NCI-H510A treated with DMSO at 0.1 percent for 48 hours (cell line): ENCODE measurements at places on chromosomes 7 and 10.

DNA sequence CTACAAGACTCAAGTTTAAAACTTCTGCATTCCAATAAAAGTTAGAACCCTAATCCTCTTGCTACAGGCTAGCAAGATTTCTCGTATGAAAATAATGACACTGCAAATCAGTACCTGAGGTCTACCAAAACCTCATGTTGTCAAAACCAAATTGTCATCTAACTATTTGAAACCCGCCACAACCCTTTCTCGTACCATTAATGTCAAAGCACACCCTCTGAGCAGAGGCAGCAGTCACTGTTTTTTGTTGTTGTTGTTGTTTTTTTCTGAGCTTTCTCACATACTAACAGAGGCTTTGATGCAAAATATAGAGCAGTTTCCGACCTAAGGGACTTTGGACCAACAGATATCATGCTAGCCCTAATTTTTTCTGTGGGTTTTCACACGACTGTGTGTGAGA is 563.9 kb upstream of the C7orf33 start:
- no peak for DNase-seq

GRCh38 chr7:4203626-4204512 is 478.2 kb upstream of the FOXK1 start:
- no peak for DNase-seq

GRCh38 chr10:70509757-70510147 is 31.2 kb downstream of the PALD1 start:
- DNase-seq, result no peak

- DNase-seq, result no peak
Measured at GRCh38 chr7:100545360-100546128, 6.5 kb downstream of the AGFG2 start.

GRCh38 chr7:111516612-111517011 is 45.7 kb downstream of the IMMP2L start:
- no peak for DNase-seq

GRCh38 chr7:47180516-47180826 is 401.4 kb downstream of the TNS3 start:
- DNase-seq, result no peak

DNA sequence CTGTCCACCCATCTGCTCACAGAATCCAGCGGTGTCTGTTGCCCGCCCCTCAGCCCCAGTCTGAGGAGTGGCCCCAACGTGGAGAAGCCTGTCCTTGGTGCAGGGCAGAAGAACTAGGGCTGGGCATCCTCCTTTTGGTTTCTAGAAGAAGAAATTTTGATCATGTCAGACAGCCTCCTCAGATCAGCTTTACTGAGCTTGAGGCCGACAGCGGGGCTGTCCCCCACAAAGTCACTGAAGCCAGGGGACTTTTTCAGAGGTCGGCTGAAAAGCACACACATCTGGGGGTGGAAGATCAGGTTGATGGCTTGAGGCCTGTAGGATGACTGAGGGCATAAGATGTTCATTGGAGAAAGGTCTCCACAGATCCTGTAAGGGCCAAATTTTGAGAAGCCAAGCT is 767.9 kb downstream of the GRID1 start:
- DNase-seq, result no peak

- DNase-seq, result no peak
Measured at GRCh38 chr10:69855346-69856111, 53.8 kb downstream of the COL13A1 start.

DNA sequence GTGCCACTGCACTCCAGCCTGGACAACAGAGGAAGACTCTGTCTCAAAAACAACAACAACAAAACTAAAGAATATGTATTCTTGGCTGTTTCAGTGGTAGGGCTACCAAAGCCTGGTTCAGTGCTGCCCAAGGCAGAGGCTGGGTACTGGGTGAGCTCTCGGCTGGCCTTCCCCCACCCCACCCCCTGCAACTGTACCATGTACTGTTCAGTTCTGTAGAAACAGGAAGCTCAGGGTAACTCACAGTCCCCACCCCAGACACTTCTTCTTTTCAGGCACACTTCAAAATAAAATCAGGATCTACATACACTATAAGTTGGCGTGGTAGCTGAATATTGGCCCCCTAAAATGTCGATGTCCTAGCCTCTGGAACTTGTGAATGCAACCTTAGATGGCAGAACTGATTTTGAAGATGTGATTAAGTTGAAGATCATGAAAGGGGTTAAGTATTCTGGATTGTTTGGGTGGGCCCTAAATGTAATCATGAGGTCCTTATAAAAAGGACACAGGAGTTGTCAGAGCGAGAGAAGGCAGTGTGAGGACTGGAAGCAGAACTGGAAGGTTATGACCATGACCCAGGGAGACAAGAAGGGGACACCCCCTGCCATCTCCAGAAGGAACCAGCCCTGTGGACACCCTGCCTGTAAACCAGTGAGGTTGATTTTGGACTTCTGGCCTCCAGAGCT is 31.2 kb downstream of the TBXAS1 start:
- no peak for DNase-seq

- DNase-seq, result no peak
Measured at GRCh38 chr10:102517553-102517952, 13.8 kb downstream of the SUFU start.

- DNase-seq, result peak; percentile 22
Measured at GRCh38 chr7:115476671-115477181, 553.8 kb downstream of the TFEC start.

- DNase-seq, result no peak
Measured at GRCh38 chr10:98292971-98293370, 25.0 kb upstream of the LOXL4 start.

GRCh38 chr7:104960741-104961448 is 53.1 kb upstream of the KMT2E start:
- DNase-seq, result no peak

GRCh38 chr7:18086165-18087025 is 58.7 kb upstream of the PRPS1L1 start:
- DNase-seq, result peak; percentile 57

DNA sequence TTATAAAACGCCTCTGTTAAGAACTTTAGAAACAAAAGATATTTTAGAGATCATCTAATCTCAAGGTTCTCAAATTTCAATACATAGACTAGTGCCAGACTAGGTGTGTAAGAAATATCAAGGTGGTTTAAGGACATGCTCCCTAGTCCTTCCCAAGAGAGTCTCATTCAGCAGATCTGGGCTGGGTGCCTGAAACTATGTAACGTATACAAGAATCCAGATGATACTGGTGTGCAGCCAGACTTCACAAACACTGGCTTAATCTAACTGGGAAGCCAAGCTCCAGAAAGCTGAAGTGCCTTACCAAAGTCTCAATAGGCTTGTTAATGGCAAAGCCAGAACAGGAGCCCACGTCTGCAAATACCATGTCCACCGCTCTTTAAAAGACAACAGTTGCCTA is 105.0 kb upstream of the AMPH start:
- no peak for DNase-seq

DNA sequence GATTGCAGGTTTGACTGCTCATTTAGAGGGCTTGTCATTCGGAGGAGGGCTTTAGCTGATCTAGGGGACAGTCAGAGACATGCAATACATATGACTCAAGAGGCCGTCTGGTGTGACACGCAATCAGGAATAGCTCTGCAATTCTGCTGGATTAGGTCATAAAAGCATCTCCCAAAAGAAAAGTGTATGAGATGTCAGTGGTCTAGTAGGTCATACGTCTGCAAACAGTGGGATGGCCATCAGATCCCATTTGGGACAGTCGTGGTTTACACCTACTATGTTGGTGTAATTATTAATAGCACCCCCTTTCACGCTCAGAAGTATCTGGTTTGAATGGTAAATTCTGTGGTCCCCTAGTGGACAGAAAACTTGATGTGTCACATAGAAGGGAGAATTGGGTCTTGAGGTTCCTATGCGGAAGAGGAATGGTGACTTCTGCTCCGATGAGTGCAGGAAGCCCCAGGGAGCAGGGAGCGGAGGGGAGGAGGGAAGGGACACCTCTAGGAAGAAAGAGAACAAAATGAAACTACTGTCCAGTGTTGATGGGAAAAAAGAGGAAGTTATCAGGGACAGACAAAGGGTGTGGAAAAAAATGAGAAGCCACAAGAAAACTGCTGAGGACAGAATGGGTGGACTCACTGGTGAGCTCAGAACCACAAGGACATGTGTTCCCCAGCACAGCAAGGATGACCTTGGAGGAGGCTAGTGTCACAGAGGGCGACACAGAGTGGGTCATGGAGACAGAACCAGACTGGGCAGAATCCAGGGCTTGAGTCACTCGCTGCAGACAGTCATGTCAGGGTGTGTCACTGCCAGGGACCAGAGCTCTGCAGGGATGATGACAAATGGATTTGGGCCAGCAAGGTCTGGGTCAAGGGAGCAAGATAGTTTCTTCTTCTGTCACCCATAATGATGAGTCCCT is 59.9 kb downstream of the MAP3K8 start:
- DNase-seq, result no peak

GRCh38 chr7:150986099-150986512 is 4.7 kb upstream of the NOS3 start:
- DNase-seq, result peak; percentile 66

DNA sequence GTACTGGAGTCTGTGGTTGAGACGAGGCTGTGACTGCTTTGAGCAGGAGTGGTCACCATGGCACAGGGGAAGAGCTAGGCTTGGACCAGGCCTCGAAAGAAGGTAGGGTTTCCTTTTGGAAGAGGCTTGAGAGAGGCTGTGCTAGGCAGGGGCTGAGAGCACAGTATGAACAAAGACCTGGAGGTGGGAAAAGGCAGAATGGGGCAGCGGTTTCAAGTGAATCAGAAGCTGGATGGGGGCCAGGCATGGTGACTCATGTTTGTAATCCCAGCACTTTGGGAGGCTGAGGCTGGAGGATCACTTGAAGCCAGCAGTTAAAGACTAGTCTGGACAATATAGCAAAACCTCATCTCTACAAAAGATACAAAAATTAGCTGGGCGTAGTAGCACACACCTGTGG is 65.9 kb downstream of the CLIP2 start:
- DNase-seq, result peak; percentile 2

DNA sequence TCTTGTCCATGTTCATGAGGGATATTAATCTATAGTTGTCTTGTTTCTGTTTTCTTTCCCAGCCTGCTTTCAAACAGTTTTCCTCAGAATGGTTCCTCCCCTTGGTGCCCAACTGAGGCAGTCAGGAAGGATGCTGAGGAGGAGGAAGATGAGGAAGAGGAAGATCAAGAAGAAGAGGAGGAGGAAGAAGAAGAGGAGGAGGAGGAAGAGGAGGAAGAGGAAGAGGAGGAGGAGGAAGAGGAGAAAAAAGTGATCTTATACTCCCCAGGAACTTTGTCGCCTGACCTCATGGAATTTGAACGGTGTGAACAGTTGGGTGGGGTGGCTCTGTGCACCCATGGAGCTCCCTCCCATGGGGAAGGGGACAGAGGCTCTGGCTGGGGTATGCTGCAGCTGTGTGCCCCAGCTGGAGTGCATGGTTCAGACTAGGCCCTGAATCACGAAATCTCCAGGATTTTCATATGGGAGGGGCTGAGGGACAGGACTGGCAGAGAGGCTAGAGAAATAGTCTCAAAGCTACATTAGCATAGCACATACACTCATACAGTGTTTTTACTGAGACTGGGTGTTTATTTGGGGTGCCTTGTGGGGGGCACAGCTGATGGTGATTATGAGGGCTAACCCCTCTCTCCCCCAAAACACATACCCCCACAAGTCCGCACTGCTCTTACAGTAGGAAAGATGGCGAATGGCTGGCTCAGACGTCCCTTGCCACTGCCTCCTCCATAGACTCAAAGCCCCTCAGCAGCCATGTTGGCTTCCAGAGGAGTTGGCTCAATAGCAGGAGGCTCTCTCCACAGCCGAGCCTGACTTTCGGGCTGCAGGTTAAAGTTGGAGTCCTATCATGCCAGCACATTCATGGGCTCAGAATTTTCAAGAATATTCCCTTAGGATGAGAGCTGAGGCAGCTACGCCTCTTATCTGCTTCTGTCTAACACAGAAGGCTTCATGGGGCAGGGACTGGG is 11.9 kb downstream of the STRA8 start:
- DNase-seq, result no peak

DNA sequence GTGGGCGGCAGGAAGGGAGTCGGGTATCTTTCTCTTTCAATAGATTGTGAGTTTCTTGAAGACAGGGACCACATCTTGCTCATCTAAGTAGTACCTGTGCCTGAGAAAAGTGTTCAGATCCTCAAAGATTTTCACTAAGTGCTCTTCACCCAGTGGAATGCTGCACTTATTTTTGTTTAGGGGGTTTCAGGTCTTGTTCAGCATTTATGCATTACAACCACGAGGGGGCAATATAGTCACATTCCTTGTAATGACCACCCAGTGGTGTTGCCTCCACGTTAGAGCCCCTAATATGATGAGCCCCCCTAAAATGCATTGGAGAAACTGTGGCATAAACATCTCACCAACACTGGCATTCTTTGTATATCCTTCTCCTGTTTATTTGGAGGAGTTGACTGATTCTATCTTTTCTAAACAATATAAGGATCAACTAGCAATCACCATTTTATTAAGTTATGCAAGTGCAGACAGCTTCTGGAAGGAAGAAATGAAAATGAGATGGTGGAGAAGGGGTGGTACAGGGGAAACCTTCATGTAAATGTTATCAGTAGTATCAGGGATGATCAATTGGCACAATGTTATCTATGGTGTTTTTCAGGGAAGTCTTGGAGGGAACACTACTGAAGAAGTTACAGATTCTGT is 3.1 kb upstream of the PAPSS2 start:
- DNase-seq, result peak; percentile 16

DNA sequence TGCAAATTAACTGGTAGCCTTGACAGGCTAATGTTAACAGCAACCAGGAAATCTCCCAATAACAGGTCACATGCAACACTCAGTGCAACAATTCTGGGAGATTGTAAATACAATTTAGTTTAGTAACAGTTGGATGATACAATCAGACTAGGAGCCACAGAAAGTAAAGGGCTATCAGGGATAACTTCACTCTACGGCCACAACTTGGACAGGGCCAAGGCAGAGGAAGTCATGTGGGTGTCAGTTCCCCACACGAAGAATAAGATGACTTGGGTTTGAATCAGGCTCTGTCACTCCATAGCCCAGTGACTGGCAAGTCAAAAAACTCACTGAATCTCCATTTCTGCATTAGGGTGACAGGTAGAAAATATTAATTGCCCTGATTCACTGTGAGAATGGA is 217.3 kb upstream of the CCDC6 start:
- DNase-seq, result no peak

DNA sequence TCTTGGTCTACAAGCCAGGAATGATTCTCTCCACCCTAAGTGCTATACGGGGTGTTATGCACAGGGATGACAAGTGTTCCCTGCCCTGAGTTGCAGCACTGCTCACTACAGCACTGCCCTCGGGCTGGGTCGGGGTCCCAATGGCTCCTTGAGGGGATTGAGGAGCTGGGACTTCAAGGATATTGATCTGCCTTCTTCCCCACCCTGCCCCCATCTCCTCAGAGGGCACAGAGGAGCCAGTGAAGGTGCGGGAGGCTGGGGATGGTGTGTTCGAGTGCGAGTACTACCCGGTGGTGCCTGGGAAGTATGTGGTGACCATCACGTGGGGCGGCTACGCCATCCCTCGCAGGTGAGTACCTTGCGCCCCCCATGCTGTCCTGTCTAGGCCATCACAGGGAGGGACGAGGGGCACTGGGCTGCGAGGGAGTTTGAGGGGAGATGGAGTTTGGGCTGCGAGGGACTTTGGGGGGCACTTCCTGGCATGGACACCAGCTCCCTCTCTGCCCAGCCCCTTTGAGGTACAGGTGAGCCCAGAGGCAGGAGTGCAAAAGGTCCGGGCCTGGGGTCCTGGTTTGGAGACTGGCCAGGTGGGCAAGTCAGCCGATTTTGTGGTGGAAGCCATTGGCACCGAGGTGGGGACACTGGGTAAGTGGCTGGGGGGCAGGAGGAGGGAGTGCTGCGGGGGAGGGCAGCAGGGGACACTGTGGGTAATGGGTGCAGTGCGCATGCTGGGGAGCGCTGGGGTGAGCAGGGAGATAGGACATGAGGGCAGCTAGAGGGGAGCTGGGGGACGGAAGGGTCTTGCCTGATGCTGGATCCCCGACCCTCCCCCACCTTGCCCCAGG is 10.3 kb downstream of the FLNC start:
- no peak for DNase-seq
